NCI-H2081 (cell line): ENCODE measurements at places on chromosomes 7 and 10.

DNA sequence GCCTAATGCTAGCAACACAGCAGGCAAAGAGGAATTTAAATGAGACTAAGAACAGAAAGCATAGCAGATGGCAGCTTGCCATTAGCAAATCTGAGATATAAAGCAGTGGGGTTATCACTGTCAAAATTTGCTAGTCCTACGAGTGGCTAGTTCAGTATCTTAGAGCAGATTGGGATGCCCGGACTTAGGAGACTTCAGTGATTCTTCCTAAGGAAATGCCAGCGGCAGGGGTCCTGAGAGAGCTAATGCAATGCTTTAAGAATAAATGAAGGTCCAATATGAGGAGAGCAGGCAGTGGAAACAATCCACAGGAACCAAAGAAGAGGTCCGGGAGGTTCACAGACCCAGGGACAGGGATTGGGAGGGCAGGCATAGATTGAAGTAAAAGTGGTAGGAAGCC is 169.3 kb upstream of the NPSR1 start:
- no peak for DNase-seq

DNA sequence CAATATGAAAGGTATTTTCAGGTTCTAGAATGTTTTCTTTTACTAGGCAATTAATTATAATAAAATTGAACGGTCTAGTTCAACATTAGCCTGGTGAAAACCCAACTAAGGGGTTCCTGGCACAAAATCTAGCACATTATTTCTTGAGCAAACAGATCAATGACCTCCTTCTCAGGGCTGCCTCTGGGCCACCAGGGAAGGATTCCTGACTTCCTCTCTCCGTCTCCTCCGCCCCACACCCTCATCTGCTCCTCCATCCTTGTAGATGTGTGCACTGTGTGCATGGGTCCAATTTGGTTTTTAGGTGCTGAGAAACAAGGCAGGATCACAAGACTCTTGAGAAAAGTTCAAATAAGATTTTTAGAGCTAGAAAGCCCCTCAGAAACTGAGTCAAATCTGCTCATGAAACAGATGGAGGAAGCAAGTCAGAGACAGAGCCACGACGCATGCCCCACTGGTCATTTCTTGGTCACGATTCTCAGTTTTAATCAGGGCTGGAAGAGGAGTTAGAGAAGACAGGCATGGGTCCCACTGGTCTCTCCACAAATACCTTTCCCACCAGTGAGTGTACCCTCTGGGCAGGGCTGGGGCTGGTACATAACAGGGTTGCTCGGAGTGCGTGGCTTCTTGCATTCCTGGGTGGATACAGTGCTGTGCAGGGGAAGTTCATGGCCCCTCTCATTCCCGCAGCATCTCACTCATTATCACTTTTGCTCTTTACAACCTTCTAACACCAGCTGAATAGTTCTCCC is 3.8 kb downstream of the TRPV6 start:
- DNase-seq: no peak

DNA sequence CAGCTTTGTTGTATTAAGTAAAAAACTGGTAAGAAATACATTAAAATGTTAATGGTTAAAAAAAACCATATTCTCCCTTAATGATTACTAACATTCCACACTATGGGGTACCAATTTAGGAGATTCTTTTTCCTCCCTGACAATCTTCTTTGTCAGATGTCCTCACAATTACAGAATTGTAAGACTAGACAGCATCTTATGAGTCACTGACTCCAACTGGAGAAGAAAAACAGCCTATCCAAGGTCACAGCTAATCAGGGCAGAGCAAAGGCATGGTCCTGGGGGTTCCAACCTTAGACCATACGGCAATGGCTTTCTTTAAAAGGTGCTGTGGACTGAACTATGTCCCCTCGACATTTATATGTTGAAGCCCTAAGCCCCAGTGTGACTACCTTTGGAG is 127.6 kb downstream of the DLG5 start:
- DNase-seq: no peak

DNA sequence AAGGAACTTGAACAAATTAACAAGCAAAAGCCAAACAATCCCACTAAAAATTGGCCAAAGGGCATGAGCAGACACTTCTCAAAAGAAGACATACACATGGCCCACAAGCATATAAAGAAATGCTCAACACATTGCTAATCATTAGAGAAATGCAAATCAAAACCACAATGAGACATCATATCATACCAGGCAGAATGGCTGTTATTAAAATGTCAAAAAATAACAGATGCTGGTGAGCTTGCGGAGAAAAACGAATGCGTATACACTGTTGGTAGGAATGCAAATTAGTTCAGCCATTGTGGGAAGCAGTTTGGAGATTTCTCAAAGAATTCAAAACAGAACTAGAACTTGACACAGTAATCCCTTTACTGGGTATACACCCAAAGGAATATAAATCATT is 311.7 kb upstream of the HPS1 start:
- no peak for DNase-seq
